ENCODE measurements at places on chromosomes 4 and X.

DNA sequence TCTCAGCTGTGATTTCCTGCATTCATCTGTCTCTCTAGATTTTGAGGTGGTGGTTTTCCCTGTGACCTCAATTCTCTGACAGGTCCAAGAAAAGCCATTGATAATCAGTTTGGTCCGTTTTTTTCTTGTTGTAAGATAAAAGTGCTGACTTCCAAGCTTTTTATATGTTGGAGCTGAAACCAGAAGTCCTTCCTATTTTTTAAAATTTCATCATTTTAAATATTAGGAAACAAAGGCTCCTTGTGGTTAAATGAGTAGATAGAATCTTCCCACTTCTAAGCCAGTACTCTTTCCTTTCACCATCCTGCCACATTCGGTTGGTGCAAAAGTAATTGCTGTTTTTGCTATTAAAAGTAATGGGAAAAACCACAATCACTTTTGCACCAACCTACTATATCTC lies 18.3 kb downstream of the RNF175 start:
- ATAC-seq = no peak

DNA sequence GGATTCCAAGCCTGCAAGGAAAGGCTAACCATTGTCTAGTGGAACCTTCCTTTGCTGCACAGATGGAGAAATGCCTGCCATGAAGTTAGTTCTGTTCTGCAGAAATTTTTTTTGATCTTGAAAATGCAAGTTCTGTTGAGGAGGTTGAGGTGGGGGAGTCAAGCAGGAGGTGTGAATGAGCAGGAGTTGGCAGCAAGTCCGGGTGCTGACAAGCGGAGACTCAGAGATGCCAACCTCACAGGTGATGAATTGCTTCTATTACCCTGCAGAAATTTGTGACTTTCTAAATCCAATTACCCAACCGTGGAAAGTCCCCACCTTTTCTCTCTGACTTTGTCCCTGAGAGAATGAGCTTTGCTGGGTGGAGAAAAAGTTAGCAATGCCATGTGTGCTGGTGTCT lies 350.1 kb downstream of the DHRSX start:
- ATAC-seq = no peak

GRCh38 chrX:38109042-38109898 lies 102.9 kb downstream of the SYTL5 start:
- no peak for ATAC-seq

DNA sequence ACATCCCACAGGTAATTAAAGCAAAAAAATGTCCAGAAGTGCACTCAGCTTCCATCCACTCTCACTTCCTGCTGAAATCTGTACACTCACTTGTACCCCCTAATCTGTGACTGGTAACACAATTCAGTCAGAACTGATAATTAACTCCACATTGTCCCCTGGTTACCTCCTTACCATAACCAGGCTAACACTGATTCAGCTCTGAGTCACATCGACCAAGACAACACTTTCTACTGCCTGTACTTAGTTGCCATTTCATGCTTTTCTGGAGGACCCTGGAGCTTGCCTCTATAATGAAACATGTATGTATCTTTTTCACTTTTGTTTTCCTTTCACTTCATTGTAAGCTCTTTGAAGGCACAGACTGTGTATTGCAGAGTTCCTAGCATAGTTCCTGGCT lies 130.9 kb upstream of the GABRG1 start:
- ATAC-seq = no peak

- no peak for ATAC-seq
Observed at GRCh38 chr4:128455480-128455879, 167.9 kb upstream of the PGRMC2 start.

- ATAC-seq = peak; percentile 65
Observed at GRCh38 chr4:111475001-111475400, 670.3 kb upstream of the FAM241A start.

GRCh38 chrX:41480508-41481260 lies 33.5 kb downstream of the NYX start:
- no peak for ATAC-seq

GRCh38 chr4:86876894-86877685 lies 15.1 kb downstream of the C4orf36 start:
- no peak for ATAC-seq

GRCh38 chrX:111244235-111244750 lies 26.0 kb downstream of the CAPN6 start:
- no peak for ATAC-seq

- no peak for ATAC-seq
Observed at GRCh38 chr4:152112887-152113286, 352.1 kb upstream of the GATB start.

- ATAC-seq = no peak
Observed at GRCh38 chr4:3729188-3729881, 36.9 kb upstream of the ADRA2C start.

DNA sequence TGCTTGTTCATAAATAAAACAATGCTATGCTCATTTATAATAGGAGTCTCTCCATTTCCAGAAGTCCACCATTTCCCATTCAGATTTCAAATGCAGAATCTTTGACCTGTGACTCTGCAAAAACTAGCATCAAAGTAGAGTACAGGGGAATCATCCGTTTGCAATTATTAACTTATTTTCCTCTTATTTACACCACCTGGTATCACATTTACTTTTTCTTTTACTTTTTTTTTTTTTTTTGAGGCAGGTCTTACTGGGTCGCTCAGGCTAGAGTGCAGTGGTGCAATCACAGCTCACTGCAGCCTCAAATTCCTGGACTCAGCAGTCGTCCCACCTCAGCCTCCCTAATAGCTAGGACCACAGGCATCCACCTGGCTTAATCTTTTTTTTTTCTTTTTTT lies 37.6 kb downstream of the RBM47 start:
- ATAC-seq = no peak

DNA sequence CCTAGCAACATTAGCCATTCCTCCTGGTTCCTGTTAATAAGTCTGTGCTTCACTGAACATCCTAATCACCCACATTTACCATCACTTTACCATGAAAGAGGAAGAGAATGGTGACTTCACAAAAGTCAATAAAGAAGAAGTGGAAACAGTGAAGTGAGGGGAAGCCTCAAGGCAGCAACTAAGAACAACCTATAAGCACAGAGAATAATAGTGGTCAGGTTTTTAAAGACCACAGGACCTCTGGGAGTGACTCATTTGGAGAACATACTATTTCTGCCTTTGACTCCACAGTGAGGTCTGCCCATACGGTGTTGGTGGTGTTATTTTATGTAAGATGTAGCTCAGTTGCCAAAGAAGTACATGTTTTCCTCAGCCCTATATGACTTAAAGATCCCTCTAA lies 86.0 kb upstream of the TET2 start:
- ATAC-seq = peak; percentile 46

DNA sequence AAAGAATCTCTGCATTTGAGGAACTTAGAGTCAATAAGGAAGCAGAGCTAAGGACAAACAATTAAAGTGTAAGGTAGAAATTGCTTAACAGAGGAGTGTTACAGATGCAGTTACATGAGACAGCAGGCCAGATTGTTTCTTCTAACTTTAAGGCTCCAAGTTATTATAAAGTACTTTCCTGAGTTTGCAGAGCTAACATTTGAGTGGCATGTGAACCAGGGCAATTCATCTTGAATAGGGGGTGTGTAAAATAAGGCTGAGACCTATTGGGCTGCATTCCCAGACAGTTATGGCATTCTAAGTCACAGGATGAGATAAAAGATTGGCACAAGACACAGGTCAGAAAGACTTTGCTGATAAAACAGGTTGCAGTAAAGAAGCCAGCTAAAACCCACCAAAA lies 7.6 kb upstream of the LNX1 start:
- ATAC-seq = no peak

DNA sequence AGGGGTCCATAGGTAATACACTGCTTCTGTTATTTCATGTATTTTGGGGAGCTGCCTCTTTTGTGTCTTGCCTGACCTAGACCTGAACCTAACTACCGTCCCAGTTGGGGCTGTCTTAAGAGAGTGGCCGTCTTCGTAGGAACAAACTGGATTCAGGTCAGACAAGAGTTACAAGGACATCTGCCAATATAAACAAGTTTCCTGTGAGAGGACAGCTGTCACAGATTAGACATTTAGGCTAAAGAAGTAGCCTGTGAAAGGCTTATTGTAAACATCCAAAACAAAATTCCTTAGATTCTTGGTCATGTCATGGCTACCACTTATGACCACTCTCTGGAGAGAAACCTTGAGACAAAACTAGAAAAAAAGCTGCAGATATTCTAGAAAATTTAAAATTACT lies 797.6 kb upstream of the AADAT start:
- no peak for ATAC-seq

DNA sequence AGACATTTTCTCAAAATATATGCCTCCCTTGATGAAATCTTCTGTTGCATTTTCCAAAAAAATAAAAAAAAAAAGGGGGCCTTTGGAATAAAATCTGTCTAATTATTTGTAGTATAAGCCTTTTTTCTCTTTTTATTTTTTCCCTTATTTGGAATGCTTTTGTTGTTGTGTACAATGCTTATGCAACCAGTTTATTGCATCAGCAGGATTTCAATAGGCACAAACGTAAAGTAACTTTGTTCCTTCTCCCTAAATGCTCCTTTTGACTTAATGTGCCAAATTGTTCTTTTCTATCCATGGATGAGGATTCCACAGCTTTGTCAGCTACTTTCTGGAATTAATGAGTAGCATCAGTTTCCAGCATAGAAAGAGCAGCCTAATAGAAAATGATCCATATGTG lies 59.6 kb upstream of the HPGD start:
- no peak for ATAC-seq

- ATAC-seq = no peak
Observed at GRCh38 chrX:8548446-8548845, 83.8 kb downstream of the VCX3B start.

DNA sequence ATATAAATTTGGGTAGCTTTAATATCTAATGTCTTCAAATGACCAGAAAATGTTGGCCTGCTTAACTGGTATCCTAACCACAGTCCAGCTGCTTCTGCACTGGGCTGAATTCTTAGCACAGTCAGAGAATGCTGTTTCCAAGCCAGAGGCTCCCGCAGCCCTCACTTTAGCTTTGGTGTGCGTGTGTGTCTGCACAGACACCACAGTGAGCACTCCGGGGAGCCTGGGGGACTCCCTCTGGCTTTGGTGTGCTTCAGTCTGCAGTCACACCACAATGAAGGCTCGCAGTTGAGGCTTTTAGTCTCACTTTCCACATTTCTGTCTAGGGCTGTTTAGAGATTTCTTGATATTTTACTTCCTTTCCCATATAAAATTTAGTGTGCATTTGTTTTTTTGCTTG lies 53.6 kb downstream of the APOO start:
- ATAC-seq = no peak

GRCh38 chr4:56650262-56651055 lies 30.6 kb downstream of the HOPX start:
- ATAC-seq = peak; percentile 60

GRCh38 chr4:78061939-78062570 lies 4.9 kb downstream of the FRAS1 start:
- no peak for ATAC-seq

- ATAC-seq = peak; percentile 76
Observed at GRCh38 chrX:118116713-118117550, at the start of gene KLHL13. KLHL13 (minus strand) TSS chrX:118116810; CDS start chrX:118028473, 88,337 bp downstream.

DNA sequence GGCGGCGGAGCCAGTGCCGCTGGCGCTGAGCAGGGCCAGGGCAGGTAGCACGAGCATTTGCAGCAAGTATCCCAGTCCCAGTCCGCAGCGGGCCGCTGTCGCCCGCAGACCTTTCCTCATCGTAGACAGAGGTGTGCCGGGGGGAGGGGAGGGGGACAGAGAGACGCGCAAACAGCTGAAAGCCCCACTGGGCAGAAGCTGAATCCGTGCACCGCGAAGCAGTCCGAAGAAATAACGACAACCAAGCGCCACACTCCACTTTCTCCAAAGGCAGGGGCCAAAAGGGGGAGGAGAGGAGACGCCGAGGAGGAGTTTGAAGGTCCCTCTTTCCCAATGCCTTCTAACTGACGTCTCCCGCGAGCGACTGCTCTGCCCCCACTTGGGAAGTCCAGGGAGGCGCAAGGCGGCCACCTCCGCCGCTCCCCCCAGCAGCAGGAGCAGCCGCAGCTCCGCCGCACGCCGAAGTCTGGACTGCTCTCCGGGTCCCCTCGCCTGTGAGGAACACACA lies at the start of gene UNC5C:
UNC5C (minus strand) TSS at position 236 of the 508 bp plus-strand sequence.
- peak; percentile 77 for ATAC-seq

DNA sequence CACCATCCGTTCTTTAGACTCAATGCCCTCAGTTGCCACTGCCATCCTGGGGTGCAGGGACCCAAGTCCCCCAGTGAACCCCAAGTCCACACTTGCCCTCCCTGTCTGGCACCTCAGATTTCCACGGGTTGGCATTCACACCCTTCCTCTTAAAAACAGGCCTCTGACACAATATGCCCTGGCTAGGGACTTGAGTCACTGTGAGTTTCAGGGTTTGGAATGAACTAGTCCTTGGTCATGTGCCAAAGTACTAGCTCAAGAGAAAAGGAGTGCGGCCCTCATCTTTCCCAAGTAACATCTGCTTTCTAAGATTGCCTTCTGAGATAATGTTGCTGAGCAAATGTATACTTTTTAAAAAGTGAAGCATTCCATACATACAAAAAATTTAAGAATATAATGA lies 134.0 kb downstream of the MID1 start:
- ATAC-seq = peak; percentile 73

DNA sequence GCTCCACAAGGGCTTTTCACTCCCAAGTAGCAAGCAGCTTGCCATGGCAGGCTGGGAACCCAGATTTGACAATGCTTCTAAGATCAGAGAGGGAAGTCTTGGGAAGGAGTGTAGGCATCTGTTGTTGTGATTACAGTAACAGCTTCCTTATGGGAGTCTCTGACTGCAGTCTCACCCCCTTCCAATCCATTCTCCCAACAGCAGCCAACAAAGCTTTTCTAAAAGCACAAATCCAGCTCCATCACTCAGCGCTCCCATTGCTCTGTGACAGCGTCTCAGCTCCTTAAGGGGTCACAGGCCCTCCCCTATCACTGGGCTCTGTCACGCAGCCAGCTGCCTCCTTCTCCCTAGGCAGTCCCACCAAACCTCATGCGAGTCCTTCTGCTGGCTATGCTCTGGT lies 7.1 kb downstream of the IGFBP7 start:
- ATAC-seq = no peak

DNA sequence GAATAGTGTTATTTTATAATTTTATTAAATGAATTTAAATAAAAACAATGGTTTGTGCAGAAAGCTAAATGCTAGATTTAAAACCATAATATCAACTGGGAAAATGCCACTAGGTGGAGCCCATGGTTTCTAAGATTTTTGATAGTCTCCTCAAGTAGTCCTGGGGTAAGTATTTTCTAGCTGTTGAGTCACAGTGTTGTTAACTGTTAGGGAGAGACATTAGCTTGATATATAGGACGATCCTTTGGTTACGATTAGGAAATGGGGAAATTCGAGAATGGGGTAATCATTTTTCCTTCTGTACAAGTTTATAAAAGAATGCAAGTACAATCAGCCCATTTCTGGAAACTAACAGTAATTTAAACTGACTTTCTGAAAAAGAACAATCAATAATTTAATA lies 378.4 kb downstream of the ANKRD50 start:
- ATAC-seq = peak; percentile 97

DNA sequence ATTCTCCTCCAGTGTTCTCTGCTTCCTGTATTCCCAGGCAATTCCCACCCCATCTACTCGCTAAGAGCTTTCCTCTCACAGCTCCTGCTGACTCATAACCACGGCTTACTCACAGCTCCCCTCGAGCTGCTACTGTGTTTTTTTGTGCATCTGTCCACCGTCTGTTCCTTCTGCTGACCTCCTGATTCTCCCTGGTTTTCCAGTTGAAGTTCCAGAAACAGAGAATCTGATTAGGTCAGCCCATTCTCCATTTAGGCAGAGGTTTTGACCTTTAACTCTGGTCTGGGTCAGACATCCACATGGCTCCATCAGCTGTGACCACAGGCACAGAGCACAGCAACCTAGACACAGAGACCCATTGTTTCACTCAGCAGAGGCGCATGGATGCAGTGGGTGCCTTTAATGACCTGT lies 5.5 kb upstream of the SMIM20 start:
- peak; percentile 93 for ATAC-seq
